ENCODE measurements at places on chromosomes 2 and 18.
A peak's percentile ranks its signal among the peaks of the same experiment; 100 is the strongest.

- DNase-seq, result peak; percentile 2
Observed at GRCh38 chr2:173288561-173288960, 66.1 kb upstream of the CDCA7 start.

DNA sequence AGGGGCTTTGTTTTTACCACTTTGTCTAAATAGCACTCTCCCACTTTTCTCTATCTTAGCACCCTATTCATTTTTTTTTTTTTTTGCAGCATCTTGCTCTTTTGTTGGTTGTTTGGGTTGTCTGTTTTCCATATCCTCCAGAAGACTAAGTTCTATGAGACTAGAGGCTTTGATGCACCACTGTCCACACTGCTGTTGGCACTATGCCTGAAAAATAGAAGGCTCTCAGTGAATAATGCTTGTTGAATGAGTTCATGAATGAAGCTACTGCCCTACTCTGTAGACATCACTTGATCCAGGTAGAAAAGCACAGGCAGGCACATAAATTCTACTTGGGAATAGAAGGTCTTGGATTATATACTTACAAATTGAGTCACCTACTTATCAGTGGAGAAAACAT, 7.3 kb downstream of the IL1A start:
- DNase-seq, result no peak

DNA sequence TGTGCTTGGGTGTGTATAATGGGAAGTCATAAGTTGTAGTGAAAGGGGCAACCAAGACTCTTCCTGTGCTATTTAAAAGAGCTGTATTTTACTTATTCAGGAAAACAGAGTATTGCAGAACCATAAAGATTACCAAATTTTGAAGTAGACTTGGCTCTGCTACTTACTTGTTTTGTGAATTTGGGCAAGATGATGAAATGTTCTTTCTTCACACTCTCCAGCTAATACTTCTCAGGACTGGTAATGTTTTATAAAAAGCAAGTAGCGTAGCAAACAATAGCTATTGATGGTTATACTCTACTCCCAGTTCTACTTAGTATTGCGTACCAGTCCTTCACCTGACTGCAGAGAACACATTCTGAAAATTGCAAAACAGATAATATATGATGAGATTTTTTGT, 374.1 kb downstream of the ARHGAP15 start:
- no peak for DNase-seq

DNA sequence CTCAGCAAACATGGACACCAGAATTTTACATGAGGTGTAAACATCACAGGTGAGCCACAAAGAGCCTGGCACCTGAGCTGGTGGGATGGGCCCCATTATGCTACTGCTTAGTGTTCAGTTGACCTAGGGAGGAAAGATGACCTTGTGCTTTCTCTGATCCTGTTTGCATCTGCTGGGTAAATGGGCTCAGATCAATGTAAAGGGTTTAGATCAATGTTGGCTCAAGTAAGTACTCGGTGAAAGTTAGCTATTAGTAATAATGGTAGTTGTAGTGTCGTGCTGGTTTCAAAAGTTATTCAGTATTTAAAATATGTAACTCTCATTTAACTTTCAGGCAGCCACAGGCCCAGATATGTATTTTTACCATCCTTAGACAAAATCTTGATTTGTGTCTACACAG, 19.8 kb downstream of the ABHD3 start:
- no peak for DNase-seq

DNA sequence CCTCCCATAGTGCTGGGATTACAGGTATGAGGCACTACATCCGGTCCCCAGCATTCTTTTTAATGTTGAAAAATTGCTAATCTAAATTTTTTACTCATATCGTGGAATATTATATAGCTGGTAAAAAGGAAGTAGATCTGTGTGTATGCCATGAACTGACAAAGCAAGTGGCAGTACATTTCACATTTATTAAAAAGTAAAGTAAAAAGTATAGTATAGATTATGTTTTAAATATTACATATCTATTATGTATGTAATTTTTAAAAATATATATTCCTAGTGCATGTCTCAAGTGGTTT, 25.1 kb downstream of the PLEKHB2 start:
- DNase-seq, result no peak

DNA sequence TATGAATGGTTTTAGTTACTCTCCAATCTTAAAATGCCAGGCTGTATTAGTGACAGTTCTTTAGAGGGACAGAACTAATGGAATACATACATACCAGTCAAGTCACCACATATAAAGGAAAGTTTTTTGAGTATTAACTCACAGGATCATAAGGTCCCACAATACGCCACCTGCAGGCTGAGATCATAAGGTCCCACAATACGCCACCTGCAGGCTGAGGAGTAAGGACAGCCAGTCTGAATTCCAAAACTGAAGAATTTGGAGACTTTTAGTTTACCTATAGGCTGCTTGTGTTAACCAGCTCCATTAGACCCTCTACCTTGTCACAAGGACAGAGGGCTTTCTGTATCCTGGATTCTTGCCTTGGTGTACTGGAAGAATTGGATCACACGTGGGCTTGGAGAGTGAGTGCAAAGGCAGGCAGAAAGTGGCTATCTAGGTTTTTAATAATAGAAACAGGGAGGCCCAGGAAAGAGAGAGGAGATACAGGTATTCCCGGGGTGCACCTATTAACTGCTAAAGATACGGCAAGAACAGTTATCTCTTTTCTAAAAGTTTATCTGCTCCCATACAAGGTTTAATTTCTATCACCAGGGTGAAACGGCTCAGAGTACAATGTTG, 234.9 kb upstream of the CYRIA start:
- DNase-seq, result no peak

DNA sequence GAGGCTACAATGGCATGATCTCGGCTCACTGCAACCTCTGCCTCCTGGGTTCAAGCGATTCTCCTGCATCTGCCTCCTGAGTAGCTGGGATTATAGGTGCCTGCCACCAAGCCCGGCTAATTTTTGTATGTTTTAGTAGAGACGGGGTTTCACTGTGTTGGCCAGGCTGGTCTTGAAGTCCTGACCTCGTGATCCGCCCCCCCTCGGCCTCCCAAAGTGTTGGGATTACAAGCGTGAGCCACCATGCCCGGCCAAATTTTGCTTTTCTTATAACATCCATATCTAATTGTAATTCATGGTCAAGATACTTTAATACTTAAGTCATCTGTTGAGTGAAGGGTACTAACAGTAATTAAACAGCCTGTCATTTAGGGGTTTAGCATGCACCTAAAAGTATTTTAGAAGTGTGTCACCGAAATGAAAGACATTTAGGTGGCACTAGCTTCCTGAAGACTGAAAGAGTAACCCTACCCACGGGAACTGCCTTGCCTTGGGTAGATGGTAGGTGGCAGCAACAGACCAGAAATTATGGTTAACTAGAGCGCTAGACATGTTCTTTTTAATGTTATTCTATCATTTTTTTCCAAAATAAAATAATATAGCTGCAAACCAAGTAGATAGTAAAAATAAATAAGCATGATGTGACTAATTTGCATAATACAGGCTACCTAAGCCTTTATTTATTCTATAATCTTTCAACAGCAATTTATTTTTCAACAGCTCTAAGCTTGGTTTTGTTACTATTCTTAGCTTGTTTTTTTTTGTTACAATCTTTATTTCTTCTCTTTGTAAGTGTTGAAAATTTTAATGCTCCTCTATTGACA, 8.6 kb upstream of the ACYP2 start:
- DNase-seq, result peak; percentile 36

DNA sequence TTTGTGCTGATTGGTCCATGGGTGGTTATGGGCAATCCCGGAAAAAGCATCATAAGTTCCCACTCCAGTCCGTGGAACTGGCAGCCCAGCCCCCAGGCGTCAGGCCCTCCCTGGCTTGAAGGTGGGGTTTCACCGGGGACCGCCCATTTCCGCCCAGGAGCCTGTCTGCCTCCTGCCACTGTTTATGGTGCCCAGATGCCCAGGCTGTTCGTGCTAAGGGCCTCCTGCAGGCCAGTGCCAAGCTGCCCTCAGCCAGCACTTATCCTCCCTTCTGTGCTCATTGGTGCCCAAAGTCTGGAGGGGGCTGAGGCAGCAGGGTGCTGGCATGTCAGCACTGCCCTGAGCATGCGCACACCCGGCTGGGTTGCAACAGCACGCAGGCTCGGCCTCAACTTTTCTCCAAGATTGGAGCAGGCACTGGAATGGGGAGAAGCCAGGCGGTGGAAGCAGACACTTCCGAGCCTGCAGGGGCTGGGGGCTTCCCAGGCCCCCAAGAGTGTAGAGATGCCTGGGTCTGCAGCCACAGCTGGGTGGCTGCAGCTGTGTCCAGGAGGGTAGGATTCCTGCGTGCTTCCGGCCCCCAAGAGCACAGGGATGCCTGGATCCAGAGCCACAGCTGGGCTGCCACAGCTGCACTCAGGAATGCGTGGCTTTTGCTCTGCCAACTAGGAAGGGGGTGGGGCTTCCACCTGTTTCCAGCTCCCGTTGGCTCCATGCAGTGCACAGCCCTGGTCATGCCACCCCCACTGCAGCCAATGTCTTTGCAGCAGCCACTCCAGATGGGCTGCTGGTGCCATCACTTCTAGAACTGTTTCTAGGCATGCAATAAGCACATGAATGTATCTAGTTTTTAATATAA, 74.0 kb downstream of the AGPS start:
- DNase-seq, result no peak

DNA sequence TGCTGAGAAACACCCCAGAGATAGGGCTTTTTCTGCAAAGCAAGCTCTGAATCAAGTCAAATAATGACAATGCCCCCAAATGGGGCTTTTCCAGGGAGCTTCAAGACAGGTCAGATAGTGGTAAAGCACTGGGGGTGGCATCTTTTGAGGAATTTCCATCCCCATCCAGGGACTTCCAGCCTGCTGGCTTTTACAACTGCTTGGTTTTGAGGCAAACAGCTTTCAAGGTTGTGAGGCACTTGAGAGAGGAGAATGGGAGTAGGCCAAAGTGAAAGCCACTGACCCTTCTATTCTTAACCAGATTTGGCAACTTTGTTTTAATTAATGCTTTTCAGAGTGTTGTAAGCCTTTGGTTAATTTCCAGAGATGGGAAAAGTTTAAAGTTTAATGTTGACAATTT, 762.0 kb upstream of the POU3F3 start:
- DNase-seq, result no peak

DNA sequence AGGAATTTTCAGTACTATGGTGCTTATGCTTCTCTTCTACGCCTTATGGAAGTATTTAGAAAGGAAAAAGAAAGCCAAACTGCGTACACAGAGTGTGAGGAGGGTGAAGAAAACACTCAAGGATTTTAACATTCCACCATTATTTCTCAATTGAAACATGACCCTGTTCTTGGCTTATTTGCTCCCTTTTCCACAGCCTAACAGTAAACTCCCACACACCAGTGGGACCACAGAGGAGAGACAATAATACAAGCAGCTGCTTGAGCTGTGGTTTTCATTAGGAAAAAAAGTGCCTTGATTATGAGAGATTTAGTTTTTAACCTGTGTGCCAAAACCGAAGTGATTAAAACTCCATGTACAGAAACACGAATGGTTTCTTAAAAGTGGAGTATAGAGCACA, 134.3 kb downstream of the MEP1B start:
- peak; percentile 86 for DNase-seq

GRCh38 chr2:14601156-14601770, 31.3 kb upstream of the LRATD1 start:
- DNase-seq, result no peak

- DNase-seq, result no peak
Observed at GRCh38 chr2:149353421-149353820, 23.0 kb downstream of the LYPD6 start.

DNA sequence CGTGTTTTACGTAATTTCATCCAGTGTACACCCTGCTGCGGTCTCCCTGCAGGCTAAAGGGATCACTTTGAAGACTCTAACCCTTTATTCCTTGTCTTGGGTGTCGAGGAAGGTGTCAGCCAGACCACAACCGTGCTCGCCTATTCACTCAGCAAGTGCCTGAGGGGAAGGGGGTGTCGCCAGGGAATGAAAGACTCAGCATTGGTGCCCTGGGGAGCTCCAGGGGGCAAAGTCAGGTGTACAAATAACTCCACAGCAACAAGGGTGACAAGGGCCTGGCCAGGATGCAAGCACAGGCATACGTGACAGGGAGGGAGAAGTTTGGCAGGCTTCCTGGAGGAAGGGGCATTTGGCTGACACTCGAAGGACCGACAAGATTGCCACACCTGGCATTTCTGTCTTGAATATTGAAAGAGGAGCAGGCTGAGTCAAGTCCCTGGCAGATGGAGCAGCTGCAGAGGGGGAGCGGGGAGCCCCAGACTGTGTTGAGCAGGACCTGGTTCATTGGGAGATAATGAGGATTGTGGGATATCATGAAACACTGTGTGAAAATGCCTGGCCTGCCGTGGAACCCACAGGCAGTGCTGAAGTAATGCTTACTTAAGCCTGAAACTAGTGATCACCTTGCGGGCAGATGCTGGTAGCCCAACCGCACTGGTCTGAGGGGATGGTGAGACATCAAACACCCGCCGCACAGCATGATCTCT, 93.9 kb downstream of the RHOB start:
- DNase-seq, result no peak

- peak; percentile 70 for DNase-seq
Observed at GRCh38 chr2:205858881-205859441, 176.7 kb downstream of the NRP2 start.

- DNase-seq, result no peak
Observed at GRCh38 chr2:24586955-24587354, 95.9 kb downstream of the NCOA1 start.

- DNase-seq, result no peak
Observed at GRCh38 chr18:55830544-55830943, 242.6 kb upstream of the TCF4 start.

GRCh38 chr2:28338046-28338817, 54.4 kb upstream of the FOSL2 start:
- peak; percentile 79 for DNase-seq

DNA sequence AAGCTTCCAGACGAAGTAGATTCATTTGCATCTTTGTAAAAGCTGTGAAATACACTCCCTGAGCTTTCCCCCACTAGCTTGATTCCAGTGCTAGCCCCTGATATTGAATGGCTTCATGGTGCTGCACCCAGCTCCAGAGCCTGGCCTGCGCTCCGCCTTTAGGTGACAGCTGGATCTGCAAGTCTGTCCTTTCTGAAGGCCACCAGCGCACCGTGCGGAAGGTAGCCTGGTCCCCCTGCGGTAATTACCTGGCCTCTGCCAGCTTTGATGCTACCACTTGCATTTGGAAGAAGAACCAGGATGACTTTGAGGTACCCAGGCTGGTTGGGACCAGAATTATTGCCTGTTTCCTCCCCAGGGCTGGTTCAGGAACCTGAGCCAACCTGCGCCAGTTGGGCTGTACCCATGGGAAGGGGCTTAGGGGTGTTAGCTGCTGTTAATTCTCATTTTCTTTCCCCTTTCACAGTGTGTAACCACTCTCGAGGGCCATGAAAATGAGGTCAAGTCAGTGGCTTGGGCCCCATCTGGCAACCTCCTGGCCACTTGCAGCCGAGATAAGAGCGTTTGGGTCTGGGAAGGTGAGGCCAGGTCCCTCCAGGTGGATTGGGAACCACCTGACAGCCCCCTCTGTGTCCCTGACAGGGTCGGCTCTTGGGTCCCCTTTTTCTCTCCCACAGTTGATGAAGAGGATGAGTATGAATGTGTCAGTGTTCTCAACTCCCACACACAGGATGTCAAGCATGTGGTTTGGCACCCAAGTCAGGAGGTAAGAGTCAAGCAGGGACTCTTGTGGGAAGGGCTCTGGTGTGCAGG, 1.3 kb downstream of the CIAO1 start:
- DNase-seq, result no peak

GRCh38 chr2:51782921-51783765, 751.2 kb upstream of the NRXN1 start:
- peak; percentile 89 for DNase-seq

GRCh38 chr18:59923539-59924196, 23.9 kb downstream of the PMAIP1 start:
- no peak for DNase-seq
